ENCODE measurements at places on chromosomes 2 and 18. TPM values are rescaled to one million over a fixed set of nuclear protein-coding genes. Genes with fewer than 3 reads are reported as not detected.

SUPT7L gene
- total RNA-seq, result 34.2 TPM

LOXHD1 gene
- total RNA-seq, result 0.59 TPM

- no peak overlapping the region for H3K27ac ChIP-seq
- no peak overlapping the region for H3K4me3 ChIP-seq
- H3K4me1 ChIP-seq, result no peaks in the 10 kb centered on the region
- no peaks in the 10 kb centered on the region for H3K27me3 ChIP-seq
- DNase-seq, result no peak
Measured at GRCh38 chr2:80395251-80395650, 90.7 kb upstream of the LRRTM1 start.

DNA sequence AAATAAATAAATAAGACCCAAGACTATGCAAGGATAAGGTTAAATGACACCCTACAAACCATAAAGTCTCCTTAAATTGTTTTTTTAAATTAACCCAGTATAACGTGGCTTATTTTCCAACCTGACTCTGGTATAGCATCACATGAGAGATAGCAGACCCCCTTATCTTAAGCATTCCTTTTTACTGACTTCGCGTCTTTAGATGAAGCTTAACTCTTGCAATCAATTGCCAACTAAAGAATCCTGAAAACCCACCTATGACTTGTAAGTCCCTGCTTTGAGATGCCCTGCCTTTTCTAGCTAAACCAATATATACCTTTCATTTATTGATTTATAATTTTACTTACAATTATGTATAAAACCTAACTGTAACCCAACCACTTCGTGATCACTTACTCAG, 57.1 kb upstream of the RAB12 start:
- H3K4me1 ChIP-seq, result no peaks in the 10 kb centered on the region
- DNase-seq, result no peak
- no peak overlapping the region for H3K4me3 ChIP-seq
- no peaks in the 10 kb centered on the region for H3K36me3 ChIP-seq

- H3K4me3 ChIP-seq, result peak overlapping the region; percentile 20
- no peaks in the 10 kb centered on the region for H3K36me3 ChIP-seq
- DNase-seq, result no peak
- H3K27me3 ChIP-seq, result no peaks in the 10 kb centered on the region
- peak overlapping the region; percentile 66 for H3K27ac ChIP-seq
- H3K4me1 ChIP-seq, result peaks cover 5% of the 10 kb centered on the region
Measured at GRCh38 chr2:108612514-108613183, 78.4 kb downstream of the LIMS1 start.

All from breast epithelium (tissue), 4 donors.